ENCODE measurements at places on chromosomes 16 and 17.

GRCh38 chr17:20128036-20128667, 119.0 kb downstream of the SPECC1 start:
- no peak for DNase-seq

DNA sequence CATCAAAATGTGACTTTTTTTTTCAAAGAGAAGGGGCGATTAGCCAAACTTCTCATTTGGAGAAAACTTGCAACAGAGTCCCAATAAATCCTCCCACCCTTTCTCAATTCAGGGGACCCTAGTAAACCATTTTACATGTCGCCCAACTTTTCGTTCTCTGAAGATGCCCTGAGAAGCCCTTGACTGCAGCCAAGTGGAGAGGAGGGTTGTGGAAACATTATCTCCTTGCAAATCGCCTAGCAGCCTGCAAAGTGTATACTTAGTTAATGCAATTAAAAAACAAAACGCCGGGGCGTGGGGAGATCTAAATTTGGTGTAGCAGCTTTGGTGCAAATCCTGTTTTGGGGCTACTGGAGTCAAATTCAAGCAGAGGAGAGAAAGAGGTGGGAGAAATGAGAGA, 1.2 kb upstream of the SHISA9 start:
- no peak for DNase-seq

DNA sequence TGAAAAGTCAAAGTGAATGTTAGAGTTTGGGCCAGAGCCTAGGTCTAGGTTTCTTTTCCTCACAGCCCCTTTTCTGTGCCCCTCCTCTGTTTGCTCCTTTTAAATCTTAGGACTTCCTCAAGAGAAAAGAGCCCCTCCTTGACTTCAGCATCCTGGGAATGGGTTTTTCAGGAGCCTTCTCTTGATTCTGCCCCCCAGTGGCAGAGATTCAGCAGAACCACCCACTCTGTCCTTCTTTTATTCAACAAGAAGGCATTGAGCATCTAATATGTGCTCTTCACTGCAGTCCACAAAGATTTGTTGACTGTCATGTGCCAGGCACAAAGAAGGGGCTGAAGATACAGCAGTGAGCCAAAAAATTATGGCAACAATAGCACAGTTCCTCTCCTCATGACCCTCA, 270.8 kb upstream of the CDH5 start:
- no peak for DNase-seq

DNA sequence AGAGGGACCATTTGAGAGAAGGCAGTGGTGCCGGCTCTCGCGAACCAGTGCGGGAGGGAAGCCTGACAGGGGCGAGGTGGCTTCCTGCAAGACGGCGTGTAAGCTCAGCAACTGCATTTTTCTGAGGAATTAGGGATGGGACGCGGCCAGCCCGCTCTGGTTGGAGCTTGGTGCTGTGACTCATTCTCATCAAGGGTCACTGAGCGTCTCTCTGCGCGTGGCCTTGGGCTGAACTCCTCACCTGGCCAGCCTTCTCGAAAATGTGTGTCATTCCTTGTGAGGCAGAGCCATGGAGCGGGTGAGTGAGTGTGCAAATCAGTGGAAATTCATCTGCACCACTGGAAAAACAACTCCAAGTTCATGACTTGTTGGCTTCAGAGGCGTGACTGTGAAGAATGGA, 52.8 kb downstream of the NTN1 start:
- no peak for DNase-seq

DNA sequence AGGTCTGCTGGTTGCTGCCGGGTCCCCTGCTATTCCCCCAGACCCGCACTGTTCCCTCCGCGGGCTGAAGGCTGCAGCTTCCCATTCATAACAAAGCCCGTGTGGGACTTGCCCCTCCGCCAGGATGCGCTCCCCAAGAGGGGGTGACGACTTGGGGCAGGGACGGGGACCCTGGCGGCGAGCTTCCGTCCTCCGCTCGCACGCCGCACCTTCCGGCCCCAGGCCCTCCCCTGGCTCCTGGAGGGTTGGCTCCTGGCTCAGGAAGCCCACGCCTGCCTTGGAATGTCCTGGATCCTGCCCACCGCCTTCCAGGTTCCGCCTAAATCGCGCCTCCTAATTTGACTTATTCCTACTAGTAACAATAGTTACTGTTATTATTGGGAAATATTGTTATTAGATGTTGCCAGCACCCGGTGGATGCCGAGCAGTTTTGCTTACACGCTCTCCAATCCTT, 1.1 kb upstream of the TFAP4 start:
- DNase-seq: peak; percentile 64

GRCh38 chr16:85101956-85102630, 10.2 kb downstream of the CIBAR2 start:
- DNase-seq: no peak

GRCh38 chr17:34447406-34447805, 84.4 kb upstream of the CCL1 start:
- DNase-seq: no peak

- DNase-seq: no peak
Observed at GRCh38 chr17:64178011-64178825, 48.3 kb upstream of the ERN1 start.

DNA sequence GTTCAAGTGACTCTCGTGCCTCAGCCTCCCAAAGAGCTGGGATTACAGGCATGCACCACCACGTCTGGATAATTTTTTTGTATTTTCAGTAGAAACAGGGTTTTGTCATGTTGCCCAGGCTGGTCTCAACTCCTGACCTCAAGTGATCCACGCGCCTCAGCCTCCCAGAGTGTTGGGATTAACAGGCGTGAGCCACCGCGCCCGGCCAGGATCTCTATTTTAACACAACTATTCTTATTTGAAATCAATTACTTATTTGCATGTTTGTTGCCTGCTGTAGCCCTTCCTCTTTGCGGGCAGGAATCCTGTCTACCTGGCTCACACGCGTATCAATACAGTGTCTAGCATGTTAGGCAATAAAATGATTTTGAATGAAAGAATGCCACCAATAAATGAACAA, 818 bp upstream of the CNEP1R1 start:
- DNase-seq: no peak

GRCh38 chr16:68529608-68529930, 9.5 kb upstream of the ZFP90 start:
- no peak for DNase-seq

GRCh38 chr17:74921026-74921681, 1.9 kb downstream of the USH1G start:
- no peak for DNase-seq

DNA sequence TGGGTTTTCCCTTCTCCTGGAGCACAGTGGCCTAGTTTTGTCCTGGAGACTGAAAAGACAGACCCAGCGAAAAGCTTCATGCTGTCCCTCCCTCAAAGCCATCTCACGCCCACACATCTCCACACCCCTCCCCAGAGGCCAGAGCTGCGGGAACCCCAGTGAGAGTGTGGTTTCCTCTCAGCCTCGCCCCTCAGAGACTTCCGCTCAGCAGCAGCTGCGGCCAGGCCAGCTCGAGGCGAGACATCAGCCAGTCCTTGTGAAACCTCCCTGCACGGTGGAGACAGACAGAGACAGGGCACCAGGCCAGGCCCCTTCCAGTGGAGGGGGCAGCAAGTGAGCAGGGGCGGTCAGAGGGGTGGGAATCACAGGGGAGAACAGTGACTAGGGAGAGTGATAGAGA, 77.0 kb upstream of the TNRC6C start:
- DNase-seq: peak; percentile 79
